Sigmoid colon (tissue), 7 donors: ENCODE measurements at places on chromosomes 4 and X.

- no peak for DNase-seq
Observed at GRCh38 chr4:143346206-143346605, 9.5 kb downstream of the GAB1 start.

DNA sequence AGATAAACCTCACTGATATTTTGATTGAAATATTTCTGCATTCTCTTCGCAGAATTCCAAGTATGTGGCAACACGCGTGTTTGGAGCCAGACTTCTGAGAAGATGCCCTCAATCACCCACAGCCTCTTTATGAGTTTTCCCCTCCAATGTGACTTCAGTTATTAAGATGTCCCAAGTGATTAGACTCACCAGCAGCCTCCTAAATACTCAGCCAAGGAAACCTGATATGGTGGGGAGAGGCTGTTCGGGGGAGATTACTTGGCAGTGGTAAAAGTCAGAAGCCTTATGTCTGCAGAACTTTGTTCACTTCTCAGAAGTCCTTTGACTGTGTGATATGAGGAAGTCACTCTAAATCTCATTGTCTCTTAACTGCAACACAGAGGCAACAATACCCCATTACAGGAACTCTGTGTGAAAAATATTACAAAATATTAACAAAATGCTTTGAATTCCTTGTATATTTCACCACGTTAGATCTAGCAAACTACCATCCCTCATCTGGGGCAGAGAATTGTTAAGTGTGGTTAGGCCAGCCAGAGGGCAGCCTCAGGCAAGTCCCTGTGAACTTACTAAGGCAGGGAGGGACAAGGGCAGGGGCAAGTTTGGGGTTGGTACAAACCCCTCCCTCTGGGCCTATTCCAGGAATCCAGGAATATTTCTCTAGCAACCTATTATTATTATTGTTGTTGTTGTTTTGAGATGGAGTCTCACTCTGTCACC, 151.4 kb upstream of the USP9X start:
- DNase-seq, result no peak

DNA sequence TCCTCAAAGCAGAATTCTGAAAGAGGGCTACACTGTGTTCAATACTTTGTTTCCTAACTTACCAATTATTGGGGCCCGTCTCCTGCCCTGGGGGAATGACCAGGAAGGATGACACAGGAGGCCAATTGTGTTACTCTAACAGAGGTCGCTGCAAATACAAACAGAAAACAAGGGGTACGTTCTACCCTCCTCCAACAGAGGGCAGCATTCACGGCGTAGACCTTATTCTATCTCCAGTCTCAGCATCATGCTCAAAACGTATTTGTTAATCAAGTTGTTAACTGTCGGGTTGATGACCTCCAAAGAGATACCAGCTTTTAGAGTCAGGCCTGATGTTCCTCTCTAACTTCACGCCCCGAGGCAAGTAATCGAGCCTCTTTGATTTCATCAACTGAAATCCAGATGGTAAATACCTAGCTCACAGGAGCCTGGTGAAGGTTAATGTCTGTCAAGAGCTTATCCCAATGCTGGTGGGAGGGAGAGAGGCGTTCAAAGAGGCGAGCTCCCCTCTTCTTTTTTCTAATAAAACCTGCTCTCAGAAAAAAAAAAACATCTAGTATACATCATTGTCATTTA, 181.0 kb upstream of the KCNIP4 start:
- no peak for DNase-seq

DNA sequence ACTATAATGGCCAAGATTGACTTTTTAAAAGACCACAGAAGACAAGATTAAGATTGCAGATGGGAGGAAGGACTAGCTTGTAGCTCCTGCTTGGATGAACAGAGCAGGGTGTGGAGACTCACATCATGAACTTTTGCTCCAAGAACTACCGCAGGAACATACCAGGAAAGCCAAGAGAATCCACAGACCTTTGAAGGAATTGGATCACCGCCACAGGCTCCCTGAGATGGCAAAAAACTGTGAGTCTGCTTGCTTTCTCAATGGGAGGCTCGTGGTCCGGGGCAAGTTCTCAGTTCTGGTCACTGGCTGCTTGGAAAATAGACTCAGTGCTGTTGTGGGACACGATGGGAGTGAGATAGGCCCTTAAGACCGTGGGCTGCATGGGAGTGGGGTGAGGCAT, 276.6 kb downstream of the CCSER1 start:
- no peak for DNase-seq

DNA sequence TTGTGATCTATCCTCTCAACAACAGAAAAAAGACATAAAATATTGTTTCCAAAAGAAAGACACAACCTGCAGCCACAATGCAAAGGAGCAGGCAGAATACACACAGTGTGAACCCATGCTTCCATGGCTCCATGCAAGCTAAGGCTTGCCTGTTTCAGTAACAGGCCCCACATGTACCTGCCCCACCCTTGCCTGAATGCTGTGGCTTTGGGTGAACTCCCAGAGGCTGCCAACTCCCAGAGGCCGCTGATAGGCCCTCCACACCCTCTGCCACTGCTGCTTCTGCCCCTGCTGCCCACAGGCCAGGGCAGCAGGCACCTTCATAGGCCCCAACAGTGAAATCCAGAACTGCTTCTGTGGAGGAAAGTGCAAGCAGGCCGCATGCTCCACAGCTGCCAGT, 313.9 kb downstream of the CHIC1 start:
- no peak for DNase-seq

DNA sequence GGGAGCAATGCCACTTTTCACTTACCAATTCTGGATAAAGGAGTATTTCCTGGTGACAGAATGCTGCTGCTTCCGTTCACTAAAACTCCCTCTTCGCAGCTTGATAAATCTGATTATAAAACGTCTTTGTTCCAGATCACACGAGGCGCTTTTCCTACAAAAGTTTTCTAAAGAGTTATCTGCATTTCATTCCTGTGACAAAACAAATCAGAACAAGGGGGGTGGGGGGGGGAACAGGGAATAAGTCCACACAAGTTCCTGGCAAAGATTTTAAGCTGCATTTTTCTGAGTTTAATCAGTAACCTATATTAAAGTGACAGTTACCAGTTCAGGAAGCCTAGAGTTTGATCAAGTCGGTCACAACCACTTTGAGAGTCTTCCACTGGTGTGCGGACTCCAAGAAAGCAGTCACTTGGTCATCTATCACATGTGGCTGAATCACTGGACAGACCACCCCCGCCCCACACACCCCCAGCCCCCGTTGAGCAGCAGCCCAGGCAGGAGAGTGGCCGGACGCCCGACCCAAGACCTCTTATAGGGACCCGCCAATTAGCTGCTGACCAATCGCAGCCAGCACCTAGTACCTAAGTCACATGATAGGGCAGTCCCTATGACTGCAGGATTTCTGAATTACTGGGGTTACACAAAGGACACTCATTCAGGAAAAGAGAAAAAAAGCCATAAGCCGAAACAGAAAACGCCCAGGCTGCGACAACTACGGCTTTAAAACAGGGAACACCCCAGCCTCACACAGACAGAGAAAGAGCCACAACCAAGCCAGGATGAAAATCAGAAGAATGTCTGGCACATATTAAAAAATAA, 569.3 kb upstream of the DIPK2B start:
- DNase-seq, result peak; percentile 91

DNA sequence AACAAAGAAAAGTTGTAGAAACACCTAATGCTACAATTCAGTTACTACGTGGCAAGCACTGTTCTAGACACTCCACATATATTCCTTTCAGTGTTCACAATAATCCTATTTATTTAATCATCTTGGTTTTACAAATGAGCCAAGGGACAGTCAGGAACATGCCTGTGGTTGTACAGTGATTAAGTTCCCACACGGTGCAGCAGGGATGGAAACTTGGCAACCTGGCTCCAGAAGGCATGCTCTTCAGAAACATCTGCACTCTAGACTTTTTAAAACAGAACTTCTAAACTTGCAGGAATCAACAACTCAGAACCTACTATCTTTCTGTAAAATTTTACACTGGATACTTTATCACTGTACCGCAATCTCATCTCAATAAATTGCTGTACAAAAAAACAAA, 32.1 kb downstream of the TAPT1 start:
- no peak for DNase-seq

- no peak for DNase-seq
Observed at GRCh38 chrX:100812216-100813158, 7.7 kb upstream of the CSTF2 start.

DNA sequence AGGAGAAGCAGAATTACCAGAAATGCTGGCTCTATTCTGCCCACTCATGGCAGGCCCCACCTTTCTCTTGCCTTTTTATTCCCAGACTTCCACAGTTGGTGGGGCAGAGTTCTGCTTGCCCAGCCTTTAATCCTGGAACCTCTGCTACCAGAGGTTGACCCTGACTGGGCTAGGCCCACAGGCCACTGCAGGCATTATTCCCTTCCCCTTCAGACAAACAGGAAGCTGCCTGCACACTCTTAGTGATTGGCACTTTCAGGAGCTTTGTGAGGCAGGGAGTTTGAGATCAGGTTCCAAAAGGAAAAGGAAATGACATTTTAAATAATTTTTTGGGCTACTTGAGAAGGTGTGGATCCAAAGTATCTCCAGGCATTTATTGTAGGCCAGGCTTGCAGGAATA, 18.8 kb downstream of the MSN start:
- DNase-seq, result no peak

- no peak for DNase-seq
Observed at GRCh38 chr4:159210975-159211374, 108.1 kb downstream of the RAPGEF2 start.

DNA sequence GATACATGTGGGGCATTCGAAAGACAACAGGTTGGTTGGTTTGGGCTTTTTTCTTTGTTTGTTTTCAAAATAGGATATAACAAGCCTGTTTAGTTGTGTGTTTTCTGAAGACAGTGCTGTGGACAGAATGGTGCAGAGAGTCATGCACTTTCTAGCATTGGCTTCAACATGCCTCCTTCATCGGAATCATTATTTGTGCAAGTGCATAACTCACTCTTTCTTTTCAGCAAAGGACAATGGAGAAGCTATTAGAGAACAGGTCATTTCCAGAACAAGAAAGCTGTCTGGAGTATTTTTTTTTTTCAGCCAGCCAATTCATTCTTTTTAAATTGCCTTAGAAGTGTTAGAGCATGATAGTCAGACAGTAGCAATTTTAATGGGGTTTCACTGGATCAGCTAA, 225.8 kb downstream of the STK32B start:
- no peak for DNase-seq

DNA sequence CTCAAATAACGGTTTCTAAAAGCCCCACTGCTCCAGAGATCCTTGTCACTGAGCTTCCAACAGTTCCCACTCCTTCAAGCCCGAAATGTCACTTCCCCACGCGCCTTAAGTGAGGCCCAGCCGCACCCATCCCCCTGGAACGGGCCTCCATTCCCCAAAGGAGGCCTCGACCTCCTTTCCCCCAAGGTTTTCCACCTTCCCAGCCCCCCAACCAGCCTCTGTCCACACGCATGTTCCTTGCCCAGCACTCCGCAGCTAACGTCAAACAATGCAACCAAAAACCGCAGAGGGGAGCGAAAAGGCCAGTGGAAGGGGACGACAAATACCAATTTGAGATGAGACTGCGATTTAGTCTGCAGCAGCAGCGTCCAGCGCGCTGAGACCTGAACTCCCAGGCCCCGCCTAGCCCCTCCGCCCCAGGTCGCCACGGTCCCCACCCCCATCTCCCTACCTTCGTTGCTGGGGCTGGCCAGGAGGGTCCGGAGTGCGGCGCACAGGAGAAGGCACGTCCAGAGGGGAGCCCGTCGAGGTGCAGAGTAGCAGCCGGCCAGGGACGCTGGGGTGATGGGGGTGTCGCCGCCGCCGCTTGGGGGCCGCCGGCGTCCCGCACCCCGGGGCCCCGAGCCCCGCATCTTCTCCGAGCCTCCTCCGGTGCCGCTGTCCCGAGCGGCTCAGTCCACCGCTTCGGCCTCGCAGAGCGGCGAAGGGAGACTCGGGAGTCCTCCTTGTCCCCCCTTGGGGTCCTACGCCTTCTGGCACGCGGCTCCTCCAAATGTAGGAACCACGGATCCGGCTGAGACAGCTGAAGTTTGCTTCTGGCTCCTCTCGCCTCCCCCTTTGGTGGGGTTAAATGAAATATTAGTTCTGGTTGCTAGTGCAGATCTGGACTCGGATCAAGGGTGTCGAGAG, 924 bp downstream of the EPHA5 start:
- peak; percentile 59 for DNase-seq

DNA sequence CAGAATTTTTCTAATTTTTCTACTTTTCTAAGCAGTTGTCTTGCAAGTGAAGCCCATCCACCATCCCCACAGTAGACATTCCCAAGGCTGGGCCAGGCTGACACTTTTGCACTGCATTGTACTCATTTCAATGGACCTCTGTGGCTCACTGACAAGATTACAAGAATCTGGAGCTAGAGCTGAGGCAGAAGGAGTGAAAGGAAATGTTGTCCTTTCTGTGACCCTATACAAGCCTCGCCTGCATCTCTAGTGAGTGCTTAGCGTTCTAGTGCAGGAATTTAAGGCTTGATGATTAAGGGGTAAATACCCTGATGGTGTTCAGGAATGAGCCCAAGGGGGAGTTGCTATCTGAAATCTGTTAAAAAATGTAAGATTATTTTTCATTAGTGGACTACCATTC, 6.3 kb downstream of the MAGED1 start:
- no peak for DNase-seq
